ENCODE measurements at places on chromosomes 3 and 15.

GRCh38 chr15:65903296-65904073 lies 34.2 kb downstream of the RAB11A start:
- DNase-seq, result no peak

- no peak for DNase-seq
Observed at GRCh38 chr3:10926256-10926810, 66.2 kb upstream of the SLC6A1 start.

GRCh38 chr3:103918336-103918735 lies 1448.4 kb upstream of the ALCAM start:
- no peak for DNase-seq

DNA sequence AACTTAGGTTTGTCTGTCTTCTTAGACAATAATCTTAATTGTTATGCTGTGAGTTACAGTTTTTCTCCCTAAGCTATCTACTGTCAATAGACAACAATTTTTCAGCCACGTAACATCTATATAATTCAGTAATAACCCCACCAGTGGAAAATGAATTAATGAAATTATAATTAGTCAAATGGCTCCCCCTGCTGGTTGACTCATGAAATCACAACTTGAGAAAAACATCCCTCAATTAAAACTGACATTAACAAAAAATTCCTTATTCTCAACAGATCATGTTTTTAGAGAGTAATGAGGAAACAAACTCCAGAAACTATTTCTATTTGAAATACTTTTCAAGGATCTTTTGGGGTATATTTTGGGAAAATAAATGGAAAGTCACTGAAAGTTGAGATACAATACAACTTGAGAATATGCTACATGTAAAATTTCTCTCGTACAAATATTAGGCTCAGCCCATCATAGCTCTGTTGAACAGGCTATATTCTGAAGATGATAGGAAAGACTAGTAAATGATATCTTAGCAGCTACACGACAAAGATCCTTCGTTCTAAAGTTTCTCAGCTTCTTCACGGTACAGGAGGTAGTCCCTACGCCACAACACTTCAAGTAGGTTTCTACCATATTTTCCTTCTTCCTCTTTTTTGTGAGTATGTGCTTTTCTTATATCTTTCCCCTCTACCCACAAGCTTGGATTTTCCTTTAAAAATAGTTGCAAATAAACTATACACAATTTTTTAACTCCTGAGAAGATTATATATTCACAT lies 20.7 kb downstream of the PPP1R2 start:
- no peak for DNase-seq

DNA sequence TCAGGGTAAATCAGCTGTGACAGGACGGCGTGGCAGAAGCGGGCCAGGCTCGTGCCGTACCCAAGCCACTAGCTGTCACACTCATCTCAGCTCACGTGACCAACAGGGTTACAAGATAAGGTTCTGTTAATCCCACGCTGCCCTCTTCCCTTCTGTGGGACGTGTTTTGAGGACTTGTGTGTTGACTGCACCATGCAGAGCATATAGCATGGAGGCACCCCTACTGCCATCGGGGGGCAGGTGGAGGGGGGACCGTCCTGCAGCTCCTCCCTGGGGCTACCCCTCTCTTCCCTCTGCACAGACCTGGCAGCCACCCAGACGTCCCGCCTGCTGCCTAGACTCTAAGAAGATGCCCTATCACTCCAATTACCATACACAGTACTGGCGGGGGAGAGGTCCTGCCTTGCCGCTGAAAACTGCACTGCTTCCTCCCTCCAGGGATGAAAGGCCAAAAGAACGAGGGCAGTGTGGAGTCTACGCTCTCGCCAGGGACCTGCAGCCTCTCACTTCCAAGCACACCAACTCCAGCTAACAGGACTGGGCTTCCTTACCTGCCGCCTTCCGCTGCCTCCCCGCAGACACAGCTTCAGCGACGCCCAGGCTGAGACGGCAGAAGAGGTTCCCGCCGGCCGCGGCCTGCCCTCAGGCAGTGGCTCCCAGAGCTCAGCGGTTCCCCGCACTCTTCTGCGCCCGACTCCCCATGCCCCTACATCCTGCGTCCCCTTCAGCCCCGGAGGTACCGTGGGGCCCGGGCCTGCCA lies at the start of gene TNK2:
Gene TNK2, minus strand, starts transcription at position 618 of the 760 bp plus-strand sequence. CDS start 19,963 bp downstream, outside the sequence.
- peak; percentile 69 for DNase-seq

DNA sequence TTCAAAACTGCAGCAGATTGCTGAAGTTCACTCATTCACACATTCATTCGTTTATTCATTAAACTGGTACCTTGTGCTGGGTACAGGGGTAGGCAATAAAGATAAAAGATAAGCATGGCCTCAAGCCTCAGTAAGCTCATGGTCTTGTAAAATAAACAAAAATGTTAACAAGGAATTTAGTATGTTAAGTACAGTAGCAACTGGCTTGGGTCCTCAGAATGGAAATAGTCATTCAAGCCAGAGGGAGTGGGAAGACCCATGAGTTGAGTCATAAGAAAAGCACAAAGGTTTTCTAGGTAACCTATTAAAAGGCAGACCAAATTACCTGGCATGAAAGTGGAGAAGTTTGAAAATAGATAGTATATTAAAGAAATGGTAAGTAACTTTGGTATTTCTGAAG lies 163.3 kb downstream of the CDIN1 start:
- no peak for DNase-seq

GRCh38 chr3:31373681-31374080 lies 159.0 kb upstream of the STT3B start:
- DNase-seq, result no peak

DNA sequence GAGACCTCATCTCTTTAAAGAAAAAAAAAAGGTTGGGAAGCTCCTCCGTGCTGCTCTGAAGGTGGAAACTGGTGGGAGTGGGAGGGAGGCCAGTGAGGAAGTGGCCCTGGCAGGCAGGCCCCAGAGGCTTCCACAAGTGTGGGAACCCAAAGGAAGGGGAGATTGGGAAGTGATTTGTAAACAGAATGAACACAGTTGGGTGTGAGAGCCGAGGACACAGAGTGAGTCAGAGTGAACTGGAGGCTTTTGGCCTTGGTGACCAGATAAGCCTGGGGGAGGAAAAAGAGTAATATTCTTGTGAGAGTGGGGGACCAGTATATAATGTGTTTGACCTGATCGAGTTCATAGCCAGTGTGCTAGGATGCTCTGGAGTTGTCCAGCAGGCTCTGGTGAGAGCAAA lies 23.0 kb downstream of the MKRN2 start:
- DNase-seq, result no peak

DNA sequence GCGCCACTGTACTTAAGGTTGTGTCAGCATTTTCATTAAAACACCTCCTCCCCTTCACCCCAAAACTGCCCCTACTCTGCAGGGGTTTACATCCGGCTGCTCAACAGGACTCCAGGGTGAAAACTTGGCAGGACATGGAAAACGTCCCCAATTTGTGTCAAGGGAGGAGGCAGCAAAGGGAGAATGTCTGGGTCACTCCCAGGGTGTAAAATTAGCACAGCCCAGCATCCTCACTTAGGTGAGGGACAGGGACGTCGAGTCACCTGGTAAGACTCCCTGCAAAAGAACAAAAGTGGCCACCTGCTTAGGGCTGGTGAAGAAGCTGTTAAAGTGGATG lies 532.3 kb downstream of the FOXP1 start:
- no peak for DNase-seq

DNA sequence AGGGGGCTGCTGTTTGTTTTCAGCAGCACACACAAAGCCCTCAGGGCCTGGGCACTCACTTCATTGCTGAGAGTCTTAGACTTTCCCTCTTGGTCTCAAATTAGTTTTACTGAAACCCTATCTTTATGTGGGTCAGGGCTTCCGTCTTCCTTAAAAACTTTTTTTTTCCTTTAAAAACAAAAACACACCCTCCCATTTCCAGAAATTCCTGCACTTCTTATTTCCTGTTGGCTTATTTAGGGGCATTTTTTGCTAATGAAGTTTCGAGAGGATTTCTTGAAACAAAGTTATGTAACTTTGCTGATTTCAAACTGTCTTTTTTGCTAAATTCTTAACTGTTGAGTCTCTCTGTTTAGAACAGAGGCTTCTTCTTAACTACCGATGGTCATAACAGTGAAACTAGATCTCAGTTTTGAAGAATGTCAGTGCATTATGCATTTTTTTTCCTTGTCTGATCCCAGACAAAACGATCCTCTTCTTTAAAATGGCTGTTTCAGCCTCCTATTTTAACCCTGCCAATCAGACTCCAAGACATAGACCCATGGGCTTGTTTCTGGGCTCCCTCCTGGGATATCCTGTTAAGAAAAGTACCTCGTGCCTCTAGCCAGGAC lies 23.3 kb downstream of the ANAPC13 start:
- no peak for DNase-seq

- no peak for DNase-seq
Observed at GRCh38 chr15:89051875-89052274, 36.4 kb upstream of the ABHD2 start.

- DNase-seq, result no peak
Observed at GRCh38 chr3:142120707-142121106, 28.6 kb downstream of the TFDP2 start.

DNA sequence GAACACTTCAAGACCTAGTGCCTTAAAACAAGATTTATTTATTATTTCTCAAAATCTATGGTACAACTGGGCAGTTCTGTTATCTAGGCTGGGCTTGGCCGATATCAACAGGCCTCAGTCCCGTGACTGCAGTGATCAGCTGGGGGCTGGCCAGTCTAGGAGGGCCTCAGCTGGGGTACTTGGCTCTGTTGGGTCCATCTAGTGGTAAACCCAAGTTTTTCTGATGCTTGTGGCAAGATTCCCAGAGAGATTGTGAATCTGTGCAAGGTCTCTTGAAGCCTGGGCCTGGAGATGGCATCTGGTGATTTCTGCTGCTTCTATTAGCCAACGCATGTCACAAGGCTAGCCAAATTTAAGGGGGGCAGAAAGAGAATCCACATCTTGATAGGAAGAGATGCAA lies 482.4 kb upstream of the SGO1 start:
- no peak for DNase-seq

- DNase-seq, result no peak
Observed at GRCh38 chr15:33419701-33420100, 108.9 kb downstream of the RYR3 start.

DNA sequence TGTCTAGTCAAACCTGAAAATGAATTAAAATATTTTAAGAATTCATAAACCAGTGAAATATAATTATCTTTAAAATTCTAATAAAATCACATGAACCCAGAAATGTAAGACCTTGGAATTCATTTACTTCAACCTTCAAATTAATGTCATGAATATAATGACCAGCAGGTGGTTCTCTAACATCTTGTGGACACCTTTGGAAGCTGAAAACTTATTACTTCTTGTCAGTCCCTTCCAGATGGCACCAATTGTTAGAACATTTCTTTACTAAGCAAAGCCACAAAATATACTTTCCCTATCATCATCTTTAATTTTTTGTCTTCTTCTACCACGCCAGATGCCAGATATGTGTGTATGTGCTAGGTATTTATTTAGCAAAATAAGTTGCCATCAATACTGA lies 240.0 kb downstream of the MBNL1 start:
- no peak for DNase-seq

- no peak for DNase-seq
Observed at GRCh38 chr3:149402481-149402880, 25.0 kb upstream of the TM4SF1 start.

DNA sequence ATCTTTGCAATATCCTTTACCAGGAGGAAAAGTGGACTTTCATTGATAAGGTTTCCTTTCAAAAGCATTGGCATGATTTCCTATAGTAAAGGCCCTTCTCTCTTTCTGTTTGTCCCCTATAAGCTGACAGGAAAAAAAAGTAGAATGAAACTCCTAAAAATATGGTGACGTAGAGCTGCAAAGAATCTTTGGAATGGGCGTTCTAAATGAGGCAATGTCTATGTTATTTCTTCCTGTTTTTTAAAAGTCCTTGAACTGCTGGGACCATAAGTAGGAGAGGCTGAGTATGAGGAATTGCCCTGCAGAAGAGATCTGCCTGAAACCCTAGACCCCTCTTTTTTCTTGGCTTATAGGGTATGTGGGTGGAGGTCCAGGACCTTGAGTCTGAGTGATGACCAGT lies 17.2 kb downstream of the ST3GAL6 start:
- no peak for DNase-seq

GRCh38 chr3:157443905-157444796 lies 7.5 kb downstream of the PTX3 start:
- no peak for DNase-seq

DNA sequence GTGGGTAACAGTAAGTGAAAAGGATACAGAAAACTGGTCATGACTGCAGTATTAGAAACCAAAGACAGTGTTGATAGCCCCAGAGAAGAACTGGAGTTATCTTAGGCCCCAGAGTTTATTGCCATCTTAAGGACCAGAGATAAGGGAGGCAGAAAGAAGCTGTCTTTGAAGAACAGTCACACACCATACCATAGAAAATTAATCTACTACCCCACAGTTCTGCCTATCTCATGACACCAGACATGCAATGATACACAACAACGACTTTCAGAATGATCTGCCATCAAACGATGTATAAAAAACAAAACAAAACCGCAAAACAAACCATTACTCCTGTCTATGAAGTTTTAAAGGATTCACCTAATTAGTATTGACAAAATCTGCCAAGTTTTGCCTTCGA lies 9.6 kb downstream of the CPOX start:
- no peak for DNase-seq

DNA sequence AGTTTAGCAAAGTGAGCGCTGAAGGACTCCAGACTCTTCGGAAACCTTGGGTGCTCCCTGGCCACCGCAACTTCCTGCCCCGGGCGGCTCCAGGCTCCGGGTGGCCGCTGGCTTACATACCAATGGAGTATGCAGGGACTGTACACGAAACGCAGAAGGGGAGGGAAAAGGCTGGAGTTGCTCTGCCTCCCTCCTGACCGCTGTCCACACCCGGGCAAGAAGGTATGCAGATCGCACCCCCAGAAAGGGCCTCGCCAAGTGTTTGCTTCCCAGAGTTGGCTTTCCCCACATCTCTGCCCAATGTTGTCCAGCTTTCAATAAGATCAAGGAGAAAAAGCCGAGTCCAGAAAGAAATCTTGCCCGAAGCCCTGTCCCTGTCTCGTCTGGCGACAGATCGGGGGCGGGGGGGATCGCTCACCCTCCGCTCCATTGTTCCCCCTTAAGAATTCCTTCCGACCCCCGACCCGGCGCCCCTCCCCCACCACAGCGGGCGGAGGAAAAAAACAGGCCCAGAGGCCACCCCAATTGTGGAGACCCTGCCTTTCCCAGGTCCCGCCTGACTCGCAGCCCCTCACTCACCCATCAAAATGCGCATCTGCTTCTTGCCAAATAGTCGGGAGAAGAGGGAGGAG lies 533 bp downstream of the ARF4 start:
- peak; percentile 71 for DNase-seq

DNA sequence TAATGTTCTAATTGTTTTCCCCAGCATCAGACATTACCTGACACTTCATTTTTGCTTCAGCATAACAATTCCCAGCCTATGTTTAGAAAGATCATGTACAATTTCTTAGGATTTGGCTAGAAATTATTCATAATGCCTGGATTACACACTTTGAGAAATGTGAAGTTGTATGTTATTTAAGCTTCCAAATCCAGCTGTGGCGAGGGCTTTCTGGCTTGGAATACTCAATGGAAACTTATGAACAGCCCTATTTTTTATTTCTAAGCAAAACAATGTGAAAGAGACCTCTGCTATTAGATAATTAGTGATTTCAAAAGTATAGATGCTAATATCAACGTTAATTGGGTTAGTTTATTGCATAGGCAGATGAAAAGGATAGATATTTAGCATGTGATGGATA lies 341.6 kb downstream of the ZNF385D start:
- no peak for DNase-seq

Data from activated CD4-positive, alpha-beta T cell treated with anti-CD3 and anti-CD28 coated beads, Interleukin-2, amount 50 U/mL, for 16 hours (primary cell).